GM23248 (cell line): ENCODE measurements at places on chromosomes 7 and 10. TPM values are rescaled to one million over a fixed set of nuclear protein-coding genes. Genes with fewer than 3 reads are reported as not detected.

Gene LLCFC1
- not detected in 2 replicates for total RNA-seq

Gene TAS2R40
- not detected in 2 replicates for total RNA-seq

GRCh38 chr10:80690434-80690833, 152.7 kb downstream of the SH2D4B start:
- DNase-seq, result no peak

Gene CCL24
- total RNA-seq, result not detected in 2 replicates

DNA sequence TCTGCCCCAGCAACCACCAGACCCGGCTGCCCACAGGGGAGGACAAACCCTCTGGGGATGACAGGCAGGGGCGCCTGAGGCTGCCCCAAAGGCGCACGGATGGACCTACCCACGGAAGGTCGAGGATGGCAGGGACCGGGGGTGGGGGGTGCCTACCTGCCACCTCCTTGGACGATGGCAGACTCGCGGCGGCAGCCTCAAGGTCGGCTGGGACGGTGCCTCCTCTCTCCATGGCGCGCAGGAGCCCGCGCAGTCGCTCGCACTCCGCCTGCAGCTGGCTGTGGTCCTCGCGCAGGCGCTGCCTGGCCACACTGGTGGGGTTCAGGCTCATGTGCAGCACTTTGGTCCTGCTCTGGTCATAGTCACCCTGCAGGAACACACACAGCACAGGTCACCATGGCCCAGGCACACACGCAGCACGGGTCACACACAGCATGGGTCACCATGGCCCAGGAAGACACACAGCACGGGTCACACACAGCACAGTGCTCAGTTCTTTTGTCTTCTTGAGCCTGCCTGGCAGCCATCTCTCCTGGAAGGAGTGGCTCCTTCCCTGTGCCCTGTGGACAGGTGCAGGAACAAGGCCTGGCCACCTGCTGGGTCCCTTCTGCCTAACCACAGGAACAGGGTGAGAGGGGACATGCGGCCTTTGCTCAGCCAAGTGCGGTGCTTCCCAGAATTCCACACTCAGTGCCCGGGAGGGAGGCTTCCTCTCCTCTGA, 266.6 kb downstream of the ELFN1 start:
- no peak for DNase-seq

DNA sequence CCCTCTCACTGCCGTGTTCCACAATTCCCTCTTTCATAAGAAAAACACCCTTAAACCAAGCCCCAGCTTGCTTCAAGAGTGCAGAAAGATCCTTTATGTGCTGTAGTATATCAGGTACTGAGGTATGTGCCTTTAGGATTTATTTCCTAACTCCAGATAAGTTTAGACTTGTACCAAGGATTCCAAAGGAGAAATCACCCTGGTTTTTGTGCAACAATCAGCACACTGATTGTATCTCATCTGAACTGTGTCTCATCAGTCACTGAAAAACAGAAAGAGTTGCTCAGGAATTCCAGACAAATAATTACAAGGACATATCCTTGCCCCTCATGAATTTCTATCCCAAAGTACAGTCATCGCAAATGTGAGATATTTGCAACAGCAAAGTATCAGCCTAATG, 77.2 kb upstream of the PTPRZ1 start:
- no peak for DNase-seq

DNA sequence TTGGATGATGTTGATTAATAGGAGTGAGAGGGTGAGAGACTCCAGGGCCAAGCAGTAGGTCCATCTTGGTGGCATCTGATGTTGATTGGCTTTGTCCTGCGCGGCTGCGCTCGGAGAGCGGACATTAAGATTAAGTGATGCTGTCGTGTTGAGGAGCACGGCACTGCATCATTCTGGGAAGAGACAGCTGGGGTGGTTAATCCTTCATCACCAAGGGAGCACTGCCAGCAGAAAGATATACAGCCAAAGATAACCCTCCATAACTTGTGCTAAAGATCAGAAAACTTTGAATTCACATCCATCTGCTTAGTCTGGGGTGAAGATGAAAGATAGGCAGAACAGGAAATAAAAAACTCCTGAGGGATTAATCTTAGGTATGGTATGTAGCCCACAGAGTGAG, 208.3 kb downstream of the LRMDA start:
- no peak for DNase-seq

- no peak for DNase-seq
Observed at GRCh38 chr10:65898055-65898454, 1027.8 kb upstream of the LRRTM3 start.

GRCh38 chr7:148437043-148437442, 153.5 kb upstream of the C7orf33 start:
- no peak for DNase-seq

Gene MRC1
- not detected in 2 replicates for total RNA-seq

Gene PMS2
- total RNA-seq, result 12.8 and 17.1 TPM in 2 replicates

DNA sequence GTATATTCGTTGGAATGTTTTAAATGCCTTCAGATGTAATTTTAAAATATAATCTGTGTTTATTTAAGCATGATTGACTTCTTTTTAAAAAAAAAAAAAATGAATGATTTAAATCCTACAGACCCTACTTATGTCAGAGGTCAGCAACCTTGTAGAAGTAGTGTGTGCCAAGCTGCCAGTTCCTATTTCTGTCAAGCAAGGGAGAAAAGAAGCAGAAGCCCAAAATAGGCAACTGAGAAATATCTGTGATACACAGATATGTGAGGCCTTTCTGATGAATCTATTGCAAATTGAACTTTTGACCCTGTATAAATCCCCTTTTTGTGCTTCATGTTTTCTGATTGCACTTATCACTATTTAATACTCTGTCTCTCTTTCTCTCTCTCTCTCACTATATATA, 199.5 kb downstream of the LRRN3 start:
- no peak for DNase-seq

DNA sequence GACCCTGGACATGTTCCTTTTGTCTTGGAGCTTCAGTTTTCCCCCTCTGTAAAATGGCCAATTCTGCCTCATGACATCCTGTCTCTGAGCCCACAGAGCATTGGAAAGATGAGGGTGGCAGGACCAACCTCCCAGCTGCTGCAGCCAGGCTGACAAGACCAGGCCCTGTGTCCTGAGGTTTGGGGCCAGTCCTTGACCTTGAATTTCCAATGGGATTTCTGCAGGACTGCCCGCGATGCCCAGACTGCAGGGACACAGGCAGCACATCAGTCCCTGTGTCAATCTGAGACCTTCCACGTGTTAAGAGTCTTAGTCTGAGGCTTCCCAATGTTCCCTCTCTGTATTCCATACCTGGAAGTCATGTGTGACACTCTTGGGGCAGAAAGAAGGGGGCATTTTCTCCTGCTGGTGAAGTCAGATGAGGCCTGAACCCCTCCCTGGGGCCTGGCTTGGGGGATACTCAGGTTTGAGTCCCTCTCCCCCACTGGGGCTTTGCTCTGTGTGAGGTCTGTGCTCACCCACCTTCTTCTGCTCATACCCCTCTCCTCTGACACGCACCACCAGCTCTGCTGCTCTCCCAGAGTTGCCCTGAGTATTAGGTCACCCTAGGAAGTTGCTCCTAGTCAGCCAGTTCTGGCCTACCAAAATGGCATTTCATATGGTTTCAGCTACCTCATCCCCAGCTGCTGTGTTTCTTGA, 79.2 kb downstream of the ADCY1 start:
- no peak for DNase-seq

DNA sequence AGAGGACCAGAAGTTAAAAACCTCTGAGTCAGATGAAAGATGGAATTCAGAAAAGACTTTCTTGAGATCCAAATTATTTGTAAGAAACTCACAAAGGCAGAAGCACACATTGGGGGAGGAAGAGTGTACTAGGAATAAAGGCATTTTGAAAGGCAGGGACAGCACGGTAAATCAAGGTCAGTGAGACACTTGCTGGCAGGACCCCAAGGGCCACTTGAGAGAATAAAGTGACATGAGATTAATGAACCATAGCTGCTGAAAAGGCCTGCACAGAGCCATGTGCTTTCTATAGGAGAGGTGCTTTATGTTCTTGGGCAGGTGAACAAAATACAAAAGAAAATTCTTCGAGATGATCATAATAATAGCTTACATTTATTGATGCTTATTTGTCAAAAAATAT, 929.9 kb upstream of the MBL2 start:
- DNase-seq, result no peak

DNA sequence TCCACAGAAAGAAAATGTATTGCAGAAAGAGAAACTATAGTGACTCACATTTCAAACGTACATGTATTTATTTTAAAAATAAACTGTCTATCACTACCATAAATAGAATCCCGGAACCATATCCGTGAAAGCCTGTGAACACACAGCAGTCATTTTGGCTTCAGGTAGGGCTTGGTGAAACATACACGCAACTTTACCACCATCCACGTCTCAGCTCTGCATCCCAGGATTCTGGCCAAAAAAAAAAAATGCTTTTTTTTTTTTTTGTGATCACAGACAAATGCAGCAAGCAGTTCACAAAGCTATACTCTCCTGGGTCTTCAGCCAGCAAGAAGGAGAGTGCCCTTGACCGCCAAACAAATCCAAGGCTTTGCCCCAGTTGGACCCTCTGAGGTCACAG, 56.8 kb upstream of the OCM2 start:
- DNase-seq, result no peak

GRCh38 chr7:19971956-19972355, 198.5 kb upstream of the TMEM196 start:
- DNase-seq, result no peak
